ENCODE measurements at places on chromosomes 1 and 21. TPM values are rescaled to one million over a fixed set of nuclear protein-coding genes. Genes with fewer than 3 reads are reported as not detected.

RHOU gene
- polyA plus RNA-seq: 17.6 TPM

PCP4L1 gene
- 1.0 TPM for polyA plus RNA-seq

ZNF695 gene
- 4.4 TPM for polyA plus RNA-seq

GABRD gene
- 1.4 TPM for polyA plus RNA-seq

GPR3 gene
- polyA plus RNA-seq: 1.1 TPM

SERPINC1 gene
- 0.40 TPM for polyA plus RNA-seq

EPRS1 gene
- 118 TPM for polyA plus RNA-seq

MEX3A gene
- polyA plus RNA-seq: 42.4 TPM

AZIN2 gene
- 8.2 TPM for polyA plus RNA-seq

BARHL2 gene
- polyA plus RNA-seq: not detected
